SK-N-MC (cell line): ENCODE measurements at places on chromosomes 3 and 15.
A peak's percentile ranks its signal among the peaks of the same experiment; 100 is the strongest.

DNA sequence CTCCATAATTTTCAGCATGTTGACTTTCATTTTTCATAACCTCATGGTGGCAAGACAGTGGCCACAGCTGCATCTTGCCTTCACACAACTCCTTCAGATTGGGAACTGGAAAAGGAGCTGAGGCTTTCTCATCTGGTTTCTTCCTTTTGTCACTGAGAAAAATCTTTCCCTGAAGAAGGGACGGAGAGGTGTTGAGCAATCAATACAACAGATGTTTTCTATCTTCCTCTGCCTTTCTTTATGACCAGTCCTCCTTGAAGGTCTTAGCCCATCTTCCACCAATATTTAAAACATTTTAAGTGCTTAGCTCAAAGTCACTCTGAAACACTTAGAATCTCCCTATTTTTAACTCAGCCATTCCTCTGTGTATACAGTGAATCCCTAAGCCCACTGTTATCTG is 11.9 kb downstream of the ZNF660 start:
- DNase-seq, result no peak

GRCh38 chr3:50192689-50193141 is 1.3 kb downstream of the GNAT1 start:
- DNase-seq, result peak; percentile 18

- no peak for DNase-seq
Observed at GRCh38 chr3:153182501-153183293, 20.7 kb downstream of the RAP2B start.

GRCh38 chr3:98508582-98508981 is 11.1 kb downstream of the OR5K2 start:
- no peak for DNase-seq

DNA sequence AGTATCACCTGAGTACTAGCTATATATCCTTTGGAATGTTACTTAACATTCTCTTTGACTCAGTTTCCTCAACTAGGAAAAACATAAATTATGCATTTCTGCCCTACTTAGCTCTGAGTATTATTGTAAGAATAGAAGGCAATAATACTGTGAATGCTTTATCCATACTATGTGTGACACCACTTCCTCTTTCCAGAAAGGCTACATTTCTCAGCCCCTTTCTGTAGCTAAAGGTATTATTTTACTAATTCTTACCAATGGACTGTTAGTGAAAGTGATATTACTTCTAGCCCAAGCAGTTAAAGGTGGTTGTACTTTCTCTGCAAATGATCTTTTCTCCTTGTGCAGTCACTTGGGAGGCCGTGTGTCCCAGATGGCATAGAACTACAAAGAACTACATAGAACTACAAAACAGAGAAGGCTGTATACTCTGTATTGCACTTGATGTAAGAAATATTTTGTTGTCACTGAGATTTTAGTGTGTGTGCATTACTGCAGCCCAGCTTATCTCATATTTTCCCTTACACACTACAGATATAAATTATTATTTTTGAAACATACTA is 35.1 kb downstream of the MYH15 start:
- DNase-seq, result no peak

- DNase-seq, result no peak
Observed at GRCh38 chr3:130341388-130341787, 4.1 kb upstream of the COL6A5 start.

DNA sequence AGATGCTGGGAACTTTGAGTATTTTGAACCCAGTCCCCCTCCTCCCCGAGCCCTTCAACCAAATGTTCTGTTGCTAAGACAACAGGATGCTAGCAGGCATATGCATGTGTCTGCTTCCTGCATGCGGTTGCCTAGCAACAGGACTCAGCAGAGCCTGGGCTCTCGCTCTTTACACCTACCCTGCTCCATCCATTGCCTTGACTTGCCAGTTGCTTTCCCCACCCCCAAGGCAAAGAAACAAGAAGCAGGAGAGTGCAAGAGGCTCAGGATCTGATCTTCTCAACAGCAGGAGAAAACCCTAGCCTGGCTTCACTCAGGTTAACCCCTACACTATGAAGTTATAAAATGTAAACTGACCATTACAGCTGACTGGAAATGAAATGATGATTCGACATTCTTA is 393.0 kb downstream of the IGSF11 start:
- no peak for DNase-seq

DNA sequence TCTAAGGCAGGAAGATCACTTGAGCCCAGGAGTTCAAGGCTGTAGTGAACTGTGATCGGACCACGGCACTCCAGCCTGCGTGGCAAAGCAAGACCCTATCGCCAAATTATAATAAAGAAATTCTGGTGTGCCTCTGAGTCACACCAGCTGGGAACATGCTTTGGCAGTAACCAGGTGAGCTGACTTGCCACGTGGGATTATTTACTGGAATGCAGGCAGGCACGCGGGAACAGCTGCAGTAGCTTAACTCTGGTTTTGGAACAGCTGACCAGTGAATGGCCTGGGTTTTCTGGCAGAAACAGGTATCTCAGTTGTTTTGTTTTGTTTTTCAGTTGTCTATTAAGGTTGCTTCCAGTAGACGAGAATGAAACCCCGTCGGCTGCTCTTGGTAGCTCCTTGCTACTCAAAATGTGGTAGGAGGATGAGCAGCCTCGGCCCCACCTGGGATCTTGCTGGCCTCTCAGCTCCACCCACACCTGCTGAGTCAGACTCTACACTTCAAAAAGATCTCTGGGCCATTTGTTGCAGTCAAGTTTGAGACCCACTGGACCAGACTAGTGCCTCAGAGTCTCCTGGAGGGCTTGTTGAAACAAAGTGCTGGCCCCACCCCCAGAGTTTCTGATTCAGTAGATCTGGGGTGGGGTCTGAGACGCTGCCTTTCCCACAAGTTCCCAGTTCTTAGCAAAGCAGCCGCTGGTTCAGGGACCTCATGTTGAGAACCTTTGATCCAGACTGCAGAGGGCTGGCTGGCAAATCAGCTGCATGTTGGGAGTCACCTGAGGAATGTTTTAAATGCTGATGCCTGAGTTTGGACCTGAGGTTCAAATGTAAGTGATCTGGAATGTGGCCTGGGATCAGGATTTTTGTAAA is 26.6 kb downstream of the IDH2 start:
- DNase-seq, result no peak

- no peak for DNase-seq
Observed at GRCh38 chr15:77028451-77029165, 33.7 kb downstream of the PSTPIP1 start.

DNA sequence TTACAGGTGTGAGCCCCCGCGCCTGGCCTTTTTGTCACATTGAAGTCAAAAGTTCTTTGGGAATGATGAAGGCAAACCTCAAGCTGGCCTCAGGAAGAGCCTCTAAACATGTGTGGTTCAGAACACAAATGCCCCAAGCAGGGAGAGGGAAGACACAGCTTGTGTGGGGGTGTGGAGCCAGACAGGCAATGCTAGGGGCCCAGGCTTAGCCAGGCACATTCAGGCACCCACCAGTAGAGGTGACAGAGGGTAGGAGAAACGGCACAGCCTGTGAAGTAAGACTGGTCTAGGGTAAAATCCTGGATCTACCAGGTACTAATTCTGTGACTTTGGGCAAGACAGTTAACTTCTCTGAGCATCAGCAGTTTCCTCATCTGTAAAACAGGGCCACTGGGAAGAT is 3.5 kb downstream of the HDC start:
- no peak for DNase-seq

GRCh38 chr3:28218071-28218916 is 23.1 kb upstream of the CMC1 start:
- DNase-seq, result no peak

GRCh38 chr3:41164777-41165176 is 34.5 kb upstream of the CTNNB1 start:
- DNase-seq, result no peak

DNA sequence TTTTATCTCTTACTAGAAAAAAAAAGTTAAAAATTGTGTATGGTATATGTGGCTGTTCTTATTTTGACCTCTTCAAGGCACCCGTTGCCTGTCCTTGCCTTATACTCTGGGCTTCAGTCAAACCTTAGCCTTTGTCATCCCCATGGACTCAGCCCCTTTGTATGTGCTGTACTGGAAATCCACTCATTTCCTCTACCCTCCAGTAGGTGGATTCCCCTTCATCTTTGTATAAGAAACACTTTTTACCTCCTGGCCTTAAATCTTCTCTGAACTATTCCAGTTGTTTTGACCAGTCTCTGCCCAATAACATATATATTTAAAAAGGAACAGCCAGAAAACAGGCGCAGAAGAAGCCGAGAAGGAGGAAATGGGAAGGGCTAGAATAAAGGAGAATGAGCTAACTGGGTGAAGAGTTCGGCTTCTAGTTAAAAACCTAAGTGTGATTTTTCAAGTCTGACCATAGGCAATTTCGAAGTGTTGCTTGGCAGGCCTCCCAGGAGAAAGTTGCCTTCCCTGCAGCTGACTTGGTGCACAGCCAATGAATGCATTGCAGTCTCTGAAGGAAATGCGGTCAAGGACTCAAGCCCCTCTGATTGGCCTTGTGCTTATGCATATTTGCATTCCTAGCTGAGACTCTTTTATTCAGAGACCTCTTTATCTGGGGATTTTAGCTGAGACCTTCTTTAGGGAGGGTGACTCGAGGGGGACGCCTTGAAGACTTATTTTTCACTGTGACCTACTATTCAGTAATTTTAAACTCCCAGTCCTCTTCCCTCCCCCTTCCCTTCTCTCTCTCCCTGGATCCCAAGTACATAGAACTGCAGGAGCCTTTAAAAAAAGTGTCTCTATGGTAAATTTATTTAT is 277.4 kb downstream of the ROBO1 start:
- DNase-seq, result no peak

DNA sequence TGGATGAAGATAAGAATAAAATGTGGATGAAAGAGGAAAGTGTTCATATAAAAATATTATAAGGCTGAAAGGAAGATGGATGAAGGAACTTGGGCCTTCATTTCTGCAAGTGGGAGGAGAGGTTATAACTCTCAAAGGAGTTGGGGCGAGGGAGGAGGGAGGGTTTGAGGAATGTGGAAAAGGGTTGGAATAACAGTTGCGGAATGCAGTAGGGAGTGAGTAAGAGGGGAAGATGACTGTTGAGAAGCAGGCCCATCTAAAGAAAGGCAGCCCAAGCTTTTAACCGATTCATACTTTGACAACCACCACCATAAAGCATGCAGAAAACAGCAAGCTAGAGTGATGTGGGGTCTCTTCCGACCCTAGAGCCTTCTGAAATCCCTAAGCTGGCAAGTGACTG is 8.3 kb upstream of the TM4SF4 start:
- no peak for DNase-seq
